Neural crest cell (in vitro differentiated cells): ENCODE measurements at places on chromosomes 4 and X.

DNA sequence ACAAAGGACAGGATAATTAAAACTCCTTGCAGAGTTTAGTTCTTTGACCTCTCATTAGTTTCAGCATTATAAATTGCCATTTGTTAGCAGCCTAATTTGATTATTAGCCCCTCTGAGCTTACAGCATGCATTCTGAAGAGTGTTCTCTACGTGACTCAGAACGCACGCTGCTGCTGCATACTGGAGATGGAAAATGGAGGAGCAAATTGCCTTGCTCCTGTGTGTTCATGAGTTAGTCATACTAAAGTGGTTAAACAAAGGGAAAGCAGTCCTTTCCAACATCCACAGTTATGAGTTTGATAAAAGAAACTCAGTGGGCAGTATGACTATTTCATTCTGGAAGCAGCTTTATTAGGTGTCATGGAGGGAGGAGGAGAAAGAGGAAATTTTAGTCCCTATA is 922.5 kb downstream of the RPA4 start:
- no peak for DNase-seq

GRCh38 chr4:165328101-165328425 is 594 bp downstream of the MSMO1 start:
- no peak for DNase-seq

DNA sequence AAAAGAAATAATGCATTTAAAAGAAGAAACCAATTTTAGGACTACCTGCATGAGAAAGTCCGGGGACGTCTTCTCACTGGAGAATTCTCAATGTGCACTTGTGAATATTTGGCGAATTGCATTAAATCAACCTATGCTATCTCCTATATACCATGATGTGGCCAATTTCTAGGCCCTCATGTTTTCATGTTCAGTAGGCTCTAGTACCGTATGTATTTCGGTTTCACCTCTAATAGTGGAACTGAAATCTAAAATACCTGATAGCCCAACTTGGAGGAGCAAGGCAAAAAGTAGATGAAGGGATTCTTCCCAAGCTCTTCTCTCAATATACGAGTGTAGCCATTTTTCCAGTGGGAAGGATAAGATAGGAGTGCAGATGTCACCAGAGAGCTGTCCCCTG is 11.4 kb upstream of the FGF2 start:
- DNase-seq, result no peak

GRCh38 chr4:2255501-2256155 is 6.3 kb downstream of the MXD4 start:
- DNase-seq, result no peak

- no peak for DNase-seq
Observed at GRCh38 chrX:139820358-139820984, 112.4 kb downstream of the ATP11C start.

DNA sequence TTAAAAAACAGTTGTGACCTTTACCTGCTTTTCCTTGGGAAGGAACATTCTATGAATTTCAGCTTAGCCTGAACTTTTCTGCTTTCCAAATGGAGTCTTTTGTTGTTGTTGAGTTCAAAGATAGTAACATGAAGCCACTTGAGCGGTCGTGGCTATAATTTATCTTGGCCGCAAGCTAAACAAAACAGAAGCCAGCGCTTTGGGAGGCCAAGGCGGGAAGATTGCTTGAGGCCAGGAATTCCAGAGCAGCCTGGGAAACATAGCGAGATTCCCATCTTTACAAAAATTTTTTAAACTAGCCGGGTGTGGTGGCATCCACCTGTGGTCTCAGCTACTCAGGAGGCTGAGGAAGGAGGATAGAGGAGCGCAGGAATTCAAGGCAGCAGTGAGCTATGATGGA is 29.9 kb downstream of the TKTL1 start:
- no peak for DNase-seq

GRCh38 chr4:185165605-185166063 is 22.6 kb downstream of the SLC25A4 start:
- DNase-seq, result no peak

- DNase-seq, result no peak
Observed at GRCh38 chr4:100982345-100982744, 365.0 kb downstream of the PPP3CA start.

- no peak for DNase-seq
Observed at GRCh38 chr4:5988086-5988845, 30.0 kb downstream of the C4orf50 start.

DNA sequence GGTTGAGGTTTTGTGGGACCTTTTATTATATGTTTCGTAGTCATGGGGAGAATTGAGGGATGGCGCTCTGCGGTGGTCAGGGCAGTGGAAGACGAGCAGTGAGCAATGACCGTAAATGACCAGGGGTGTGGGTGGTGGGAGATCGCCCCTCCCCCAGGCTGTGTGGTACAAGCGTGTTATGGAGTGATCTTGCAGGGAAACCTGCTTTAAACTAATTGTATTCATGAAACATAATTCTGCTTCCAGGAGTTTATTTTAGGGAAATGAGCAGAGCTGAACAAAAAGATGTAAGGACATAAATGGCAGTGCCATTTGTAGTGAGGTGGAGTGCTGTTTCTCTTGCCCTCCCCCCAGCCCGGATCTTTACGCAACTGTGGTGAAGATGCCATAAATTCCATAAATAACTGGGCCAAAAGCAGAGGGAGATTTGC is 20.2 kb downstream of the GYG2 start:
- DNase-seq, result no peak

- no peak for DNase-seq
Observed at GRCh38 chrX:40207626-40208025, 109.9 kb upstream of the BCOR start.

GRCh38 chrX:23578079-23578478 is 89.2 kb upstream of the PRDX4 start:
- no peak for DNase-seq

- DNase-seq, result no peak
Observed at GRCh38 chr4:113951263-113951662, 28.2 kb downstream of the ARSJ start.

DNA sequence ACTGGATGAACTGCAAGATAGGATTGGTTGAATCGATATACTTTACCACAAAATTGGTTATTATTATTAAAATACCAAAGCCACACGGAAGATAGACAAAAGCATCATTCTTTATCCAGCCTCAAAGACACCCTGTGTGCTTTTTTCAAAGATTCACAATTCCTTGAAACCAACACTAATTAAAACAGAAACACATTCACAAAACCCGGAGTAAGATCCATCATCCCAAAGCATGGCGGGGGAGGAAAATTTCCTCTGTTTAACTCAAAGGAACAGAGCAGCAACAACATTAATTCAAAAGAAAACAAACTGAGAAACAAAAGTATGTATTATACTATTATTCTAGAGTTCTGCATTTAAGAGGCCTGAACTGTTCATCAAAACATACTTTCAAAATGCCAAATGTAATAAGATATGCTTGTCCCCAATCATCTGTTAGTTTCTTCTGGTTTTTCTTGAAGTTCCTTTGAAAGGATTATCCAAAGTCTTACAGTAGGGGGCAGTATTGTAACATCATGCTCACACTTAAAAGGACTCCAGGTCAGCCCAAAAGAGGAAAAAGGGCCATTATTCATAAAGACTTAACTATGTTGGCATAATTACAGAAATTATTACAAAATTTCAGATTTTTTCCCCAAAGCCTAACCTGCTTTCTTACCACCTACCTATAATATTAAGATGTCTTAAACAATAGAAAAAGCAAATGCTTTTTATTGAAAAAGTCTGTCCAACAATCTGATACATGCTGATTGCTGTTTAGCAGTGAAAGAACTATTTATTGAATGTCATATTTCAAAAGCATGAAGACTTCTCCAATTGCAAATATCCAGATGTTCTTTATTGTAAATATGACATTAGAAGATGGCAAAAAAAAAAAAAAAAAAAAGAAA is 168.7 kb downstream of the SCFD2 start:
- no peak for DNase-seq

GRCh38 chr4:23060776-23061175 is 368.0 kb downstream of the GBA3 start:
- DNase-seq, result no peak

DNA sequence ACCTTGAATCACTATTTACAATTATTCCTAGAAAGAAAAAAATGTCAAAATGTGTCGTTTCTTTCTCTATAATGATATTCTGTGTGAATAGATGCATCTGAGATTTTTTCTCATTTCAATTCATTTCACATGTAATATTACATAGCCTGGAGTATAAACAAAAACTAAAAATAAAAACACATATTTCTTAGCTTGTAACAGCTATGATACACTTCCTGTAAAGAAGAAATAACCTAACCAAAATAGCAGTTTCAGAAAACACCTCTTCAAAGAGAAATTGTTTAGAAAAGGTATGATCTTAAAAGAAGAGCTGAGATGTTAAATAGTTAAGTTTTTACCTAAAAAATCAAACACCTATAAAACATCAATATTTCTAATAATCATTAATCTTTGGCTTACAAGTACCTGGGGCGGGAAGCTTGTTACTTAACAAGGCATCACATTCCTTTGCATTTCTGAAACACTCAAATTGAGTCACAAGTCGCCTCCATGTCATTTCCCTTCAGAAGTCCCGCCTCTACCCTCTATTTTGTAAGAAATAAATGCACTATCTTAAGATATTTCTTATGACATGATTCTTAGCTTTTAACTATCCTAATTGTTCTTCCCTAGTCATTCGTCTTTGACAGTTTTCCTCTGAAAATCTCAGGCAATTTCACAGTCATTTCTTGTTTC is 76.5 kb downstream of the PCDH18 start:
- DNase-seq, result no peak
